ENCODE measurements at places on chromosomes 6 and 20.

DNA sequence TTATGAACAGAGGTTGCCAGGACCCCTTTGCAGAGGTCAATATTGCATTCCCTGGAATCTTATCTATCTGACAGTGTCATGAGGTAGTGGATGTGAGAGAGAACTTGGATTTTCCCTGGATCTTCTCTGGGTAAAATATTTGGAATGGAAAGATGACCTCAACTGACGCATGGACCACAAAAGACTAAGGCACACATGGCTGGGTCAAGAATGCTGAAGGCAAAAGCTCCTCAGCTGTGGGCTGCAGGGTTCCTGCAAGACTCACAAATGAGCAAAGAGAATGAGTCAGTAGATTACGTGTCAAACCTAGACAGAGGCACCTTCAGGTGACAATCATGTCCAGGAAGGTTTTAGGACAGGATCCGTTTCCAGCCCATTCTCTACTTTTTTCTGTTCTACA, 484.0 kb downstream of the C6orf118 start:
- no peak overlapping the region for H3K4me3 ChIP-seq
- H3K36me3 ChIP-seq = no peaks in the 10 kb centered on the region
- H3K27ac ChIP-seq = no peak overlapping the region
- H3K27me3 ChIP-seq = no peaks in the 10 kb centered on the region

DNA sequence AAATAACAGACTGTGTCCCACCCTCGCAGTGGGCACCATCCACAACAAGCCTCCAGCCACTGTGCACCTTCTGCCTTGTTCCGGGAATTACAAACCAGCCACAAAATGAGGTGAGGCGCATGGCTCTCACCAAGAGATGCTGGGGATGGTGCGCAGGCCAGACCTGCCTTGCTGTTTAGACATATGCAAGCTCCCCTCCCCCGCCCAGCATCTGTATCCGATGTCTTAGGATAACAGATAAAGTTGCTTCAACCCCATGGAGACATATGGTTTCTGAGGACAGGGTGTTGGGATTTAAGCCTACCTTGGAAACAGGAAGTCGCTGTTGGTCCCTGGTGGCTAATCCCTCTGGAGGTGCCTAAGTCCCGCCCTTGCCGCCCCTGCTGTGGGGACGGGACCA, 50.4 kb upstream of the MPC1 start:
- H3K4me1 ChIP-seq = no peaks in the 10 kb centered on the region
- H3K4me3 ChIP-seq = no peak overlapping the region
- H3K27me3 ChIP-seq = no peaks in the 10 kb centered on the region
- DNase-seq = no peak

DNA sequence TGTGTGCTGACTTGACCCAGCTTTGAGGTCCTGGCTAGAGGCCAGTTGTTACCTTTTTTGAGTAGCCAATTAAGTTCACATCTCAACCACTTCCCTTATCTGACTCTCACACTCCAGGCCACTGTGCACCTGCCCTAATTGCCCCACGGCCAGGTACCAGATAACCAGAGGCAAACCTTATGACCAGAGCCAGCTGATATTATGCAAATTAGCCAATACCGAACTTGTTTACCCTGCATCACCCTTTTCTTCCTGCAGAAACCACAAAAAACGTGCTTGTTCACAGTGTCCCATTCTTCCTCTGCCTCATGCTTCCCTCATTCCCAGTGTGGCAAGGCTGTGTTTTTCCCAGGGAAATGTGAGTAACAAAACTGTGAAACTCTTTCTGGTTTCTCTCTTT, 89.3 kb downstream of the HTR1B start:
- no peaks in the 10 kb centered on the region for H3K36me3 ChIP-seq
- no peaks in the 10 kb centered on the region for H3K27me3 ChIP-seq
- H3K4me1 ChIP-seq = no peaks in the 10 kb centered on the region
- no peak overlapping the region for H3K27ac ChIP-seq
- no peak for DNase-seq
- H3K4me3 ChIP-seq = no peak overlapping the region

- H3K4me1 ChIP-seq = peaks cover 10% of the 10 kb centered on the region
- no peaks in the 10 kb centered on the region for H3K36me3 ChIP-seq
- H3K4me3 ChIP-seq = no peak overlapping the region
- H3K27me3 ChIP-seq = no peaks in the 10 kb centered on the region
- no peak overlapping the region for H3K27ac ChIP-seq
- no peak for DNase-seq
These were observed 191.6 kb downstream of the MYLK4 start for GRCh38 chr6:2558861-2559801.

- DNase-seq = no peak
- no peak overlapping the region for H3K27ac ChIP-seq
- H3K4me1 ChIP-seq = peaks cover 5% of the 10 kb centered on the region
- H3K36me3 ChIP-seq = no peaks in the 10 kb centered on the region
These were observed 116.2 kb upstream of the PRL start for GRCh38 chr6:22412994-22413393.

- no peak overlapping the region for H3K27ac ChIP-seq
- H3K4me3 ChIP-seq = no peak overlapping the region
- H3K36me3 ChIP-seq = no peaks in the 10 kb centered on the region
- no peaks in the 10 kb centered on the region for H3K27me3 ChIP-seq
- no peaks in the 10 kb centered on the region for H3K4me1 ChIP-seq
- DNase-seq = no peak
These were observed 143.7 kb downstream of the CDH26 start for GRCh38 chr20:60101891-60102281.

Data from esophagus squamous epithelium (tissue), 5 donors.